Stimulated activated CD8-positive, alpha-beta memory T cell treated with anti-CD3 and anti-CD28 coated beads, Interleukin-4, amount 100 ng/mL, for 1 hour (primary cell): ENCODE measurements at places on chromosomes 5 and 9.

GRCh38 chr5:152306386-152306785 lies 98.7 kb downstream of the NMUR2 start:
- no peak for DNase-seq

GRCh38 chr9:6230037-6230780 lies 14.6 kb downstream of the IL33 start:
- DNase-seq: no peak

DNA sequence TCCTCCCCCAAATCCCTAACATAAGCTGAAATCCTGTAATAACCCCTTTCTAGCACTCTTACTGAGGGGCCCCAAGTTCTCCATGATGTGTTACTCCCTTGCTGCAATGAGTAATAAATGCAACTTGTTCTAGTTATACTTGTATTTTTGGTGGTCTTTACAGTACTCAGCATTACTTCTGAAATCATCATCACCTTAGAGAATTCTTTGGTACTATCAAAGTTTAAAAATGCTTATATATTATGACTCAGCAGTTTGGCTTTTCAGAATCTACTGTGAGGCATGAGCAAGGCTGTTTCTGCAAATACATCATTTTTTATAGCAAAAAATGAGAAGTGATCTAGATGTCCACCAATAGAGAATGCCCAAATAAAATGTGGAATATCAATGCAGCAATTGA lies 20.7 kb upstream of the ROPN1L start:
- DNase-seq: no peak

- no peak for DNase-seq
Measured at GRCh38 chr5:56827924-56828323, 12.6 kb downstream of the MAP3K1 start.

DNA sequence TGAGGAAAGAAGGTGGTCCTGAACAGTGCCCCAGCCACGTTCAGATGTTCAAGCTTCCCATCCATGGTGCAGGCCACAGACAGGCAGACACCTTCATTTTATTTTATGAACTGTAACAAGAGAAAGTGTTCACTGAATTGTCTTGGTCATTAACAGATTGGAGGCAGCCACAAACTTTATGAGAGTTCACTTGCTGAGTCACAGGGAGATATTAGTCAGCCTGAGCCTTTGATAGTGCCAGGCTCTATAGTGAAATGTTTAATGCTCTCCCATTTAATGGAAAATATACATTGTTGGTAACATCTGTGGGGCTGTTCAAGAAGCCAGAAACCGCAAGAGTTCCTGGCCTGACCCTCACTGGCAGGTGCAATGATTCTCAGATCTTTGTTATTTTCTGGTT lies 237.0 kb downstream of the TENT4A start:
- no peak for DNase-seq

DNA sequence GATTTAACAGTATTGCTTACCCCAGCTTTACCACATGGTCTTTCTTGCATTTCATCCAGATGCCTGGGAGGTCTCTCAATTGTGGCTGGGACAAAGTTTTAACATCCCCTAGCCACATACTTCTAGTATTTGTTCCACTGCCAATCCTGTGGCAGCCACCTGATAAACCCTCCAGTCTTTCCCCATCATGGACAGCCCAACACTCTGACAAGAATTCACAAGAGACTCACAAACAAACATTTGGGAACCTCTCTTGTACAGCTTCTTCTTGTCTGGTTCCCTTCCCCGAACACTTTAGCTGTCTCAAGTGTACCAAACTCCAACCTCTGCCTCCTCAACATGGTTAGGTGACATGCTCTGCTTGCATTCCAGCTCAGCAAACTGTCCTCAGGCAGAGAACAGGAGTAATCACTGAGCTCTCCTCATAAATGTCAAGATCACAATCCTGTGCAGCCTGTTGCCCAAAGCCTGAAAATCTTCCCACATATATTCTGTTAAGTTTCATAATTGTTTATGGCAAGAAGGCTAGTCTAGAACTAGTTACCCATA lies 59.7 kb downstream of the STRBP start:
- DNase-seq: no peak

- no peak for DNase-seq
Measured at GRCh38 chr5:52771343-52772039, 16.2 kb upstream of the ITGA1 start.

DNA sequence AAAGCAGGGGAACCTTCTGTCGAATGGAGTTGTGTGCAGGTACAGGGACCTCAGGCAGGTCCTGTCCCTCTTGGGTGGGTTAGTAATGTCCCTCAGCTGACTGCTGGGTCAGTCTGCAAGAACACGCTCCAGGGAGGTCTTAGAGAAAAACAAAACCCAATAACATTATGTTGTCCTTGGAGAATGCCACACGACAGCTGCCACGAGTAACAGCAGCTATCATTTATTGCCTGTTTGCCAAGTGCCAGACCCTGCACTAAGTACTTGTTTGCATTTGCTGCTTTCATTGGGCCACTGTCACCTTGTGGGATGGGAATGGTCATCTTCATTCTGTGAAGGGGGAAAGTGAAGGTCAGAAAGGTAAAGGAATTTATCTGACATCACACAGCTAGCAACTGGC lies 310.3 kb downstream of the SLIT3 start:
- no peak for DNase-seq

DNA sequence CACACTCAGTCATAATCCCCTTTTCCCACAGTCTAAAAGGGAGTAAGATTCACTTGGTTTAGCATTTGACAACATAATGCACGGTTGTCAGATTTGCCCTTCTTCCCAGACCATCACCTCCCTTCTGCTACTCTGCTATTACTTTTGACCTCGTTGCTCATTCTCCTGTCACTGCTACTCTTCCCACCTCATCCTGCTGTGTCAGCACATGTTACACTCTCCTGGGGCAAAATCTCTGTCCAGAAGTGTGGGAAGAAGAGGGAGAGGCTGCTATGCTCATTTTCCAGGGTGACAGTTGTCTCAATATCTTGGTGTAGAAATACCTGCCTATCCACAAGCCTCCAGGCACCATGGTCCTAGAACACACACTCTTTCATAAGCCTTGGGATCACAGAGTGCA lies 449.9 kb upstream of the PIK3R1 start:
- DNase-seq: no peak

DNA sequence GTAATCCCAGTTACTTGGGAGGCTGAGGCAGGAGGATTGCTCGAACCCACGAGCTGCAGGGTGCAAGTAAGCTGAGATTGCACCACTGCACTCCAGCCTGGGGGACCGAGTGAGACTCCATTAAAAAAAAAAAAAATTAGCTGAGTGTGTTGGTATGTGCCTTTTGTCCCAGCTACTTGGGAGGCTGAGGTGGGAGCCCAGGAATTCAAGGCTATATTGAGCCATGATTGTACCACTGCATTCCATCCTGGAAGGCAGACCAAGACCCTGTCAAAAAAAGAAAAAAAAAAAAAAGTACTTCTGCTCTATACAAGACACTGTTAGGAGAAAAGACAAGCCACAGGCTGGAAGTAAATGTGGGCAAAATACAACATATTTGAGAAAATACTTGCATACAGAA lies 68.5 kb upstream of the FBXW11 start:
- no peak for DNase-seq

- DNase-seq: no peak
Measured at GRCh38 chr9:126276056-126276728, 50.4 kb upstream of the MVB12B start.
